ENCODE measurements at places on chromosomes 6 and 20.

DNA sequence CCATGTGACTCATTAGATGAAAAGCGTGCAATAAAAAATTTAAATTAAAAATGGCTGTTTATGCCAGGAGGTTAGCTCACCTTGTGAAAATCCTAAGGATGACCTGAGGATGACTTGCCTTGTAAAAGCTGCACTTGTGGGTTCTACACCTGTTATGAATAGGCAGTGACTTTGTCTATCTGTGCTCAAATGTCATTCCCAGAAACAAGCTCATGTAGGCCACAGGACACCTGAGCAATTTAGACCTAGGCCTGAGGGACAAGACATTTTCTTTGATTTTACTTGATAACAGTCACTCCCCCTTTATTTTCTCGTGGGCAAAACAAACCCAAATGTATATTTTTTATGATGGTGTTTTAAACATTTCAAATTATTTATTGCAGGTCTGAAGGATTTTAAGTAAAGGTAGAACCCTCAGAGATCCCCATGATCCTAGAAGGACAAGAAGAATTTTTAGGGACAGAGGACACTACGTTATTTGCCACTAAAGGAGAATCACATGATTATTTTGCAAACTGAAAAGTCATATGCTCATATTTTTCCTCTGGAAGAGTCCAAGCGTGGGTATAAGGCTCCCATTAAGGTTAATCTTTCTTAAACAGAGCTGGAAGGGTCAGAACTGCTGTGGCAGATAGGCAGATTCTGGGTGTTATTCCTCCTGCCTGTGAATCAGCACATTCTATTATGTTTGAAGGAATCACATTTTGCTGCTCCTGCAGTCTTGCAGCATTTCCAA lies 277.5 kb upstream of the MAN1A1 start:
- no peak for DNase-seq

- DNase-seq = no peak
Observed at GRCh38 chr6:7136859-7137334, 29.1 kb downstream of the RREB1 start.

- DNase-seq = no peak
Observed at GRCh38 chr6:93416571-93417420, 2.6 kb downstream of the EPHA7 start.

- DNase-seq = no peak
Observed at GRCh38 chr6:148591656-148592055, 155.2 kb upstream of the UST start.

GRCh38 chr20:47334022-47334551 lies 22.4 kb downstream of the ZMYND8 start:
- DNase-seq = peak; percentile 95

- DNase-seq = peak; percentile 87
Observed at GRCh38 chr20:1616858-1617434, 2.9 kb downstream of the SIRPB1 start.

DNA sequence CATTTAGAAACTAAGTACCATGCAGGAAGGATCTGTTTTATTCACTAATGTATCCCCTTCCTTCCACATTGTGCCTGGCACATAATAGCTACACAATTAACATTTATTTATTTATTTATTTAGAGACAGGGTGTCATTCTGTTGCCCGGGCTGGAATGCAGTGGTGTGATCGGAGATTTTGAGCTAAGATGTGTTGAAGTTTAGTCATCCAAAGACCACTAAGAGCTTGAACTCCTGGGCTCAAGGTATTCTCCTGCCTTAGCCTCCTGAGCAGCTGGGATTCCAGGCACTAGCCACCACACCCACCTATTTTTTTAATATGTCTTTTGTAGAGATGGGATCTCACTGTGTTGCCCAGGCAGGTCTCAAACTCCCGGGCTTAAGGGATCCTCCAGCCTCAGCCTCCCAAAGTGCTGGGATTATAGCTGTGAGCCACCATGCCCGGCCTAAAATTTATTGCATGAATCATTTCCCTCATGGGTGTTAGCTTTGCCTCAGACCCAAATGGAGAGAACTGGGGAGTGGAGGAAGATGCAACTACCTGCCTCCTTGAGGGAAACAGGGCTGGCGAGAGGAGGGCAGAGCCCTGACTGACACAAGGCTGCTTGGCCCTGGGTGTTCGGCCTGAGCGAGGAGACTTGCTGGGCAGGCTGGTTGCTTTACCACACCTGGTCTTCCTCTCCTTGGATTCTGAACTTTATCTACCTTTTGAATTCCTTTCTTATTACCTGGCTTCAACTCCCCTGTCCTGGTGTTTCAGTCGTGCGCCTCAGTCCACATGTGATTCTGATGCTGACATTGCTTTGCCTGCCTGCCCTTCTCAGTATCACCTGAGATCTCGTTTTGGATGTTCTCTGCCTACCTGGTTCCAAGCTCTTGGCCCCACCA lies 1.7 kb upstream of the DYNLT1 start:
- no peak for DNase-seq

DNA sequence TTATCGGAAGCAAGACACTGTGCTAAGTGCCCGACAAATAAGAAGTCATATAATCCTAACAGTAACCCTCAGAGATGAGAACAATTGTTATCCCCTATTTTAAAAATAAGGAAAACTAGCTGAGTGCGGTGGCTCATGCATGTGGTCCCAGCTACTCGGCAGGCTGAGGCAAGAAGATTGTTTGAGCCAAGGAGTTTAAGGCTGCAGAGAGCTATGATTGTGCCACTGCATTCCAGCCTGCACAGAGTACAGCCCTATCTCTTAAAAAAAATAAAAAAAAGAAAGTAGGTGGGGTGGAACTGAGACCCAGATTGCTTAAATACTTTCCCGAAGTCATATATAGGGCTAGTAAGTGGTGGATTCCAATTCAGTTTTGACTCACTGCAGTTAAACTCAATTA lies 84.7 kb downstream of the UST start:
- no peak for DNase-seq

GRCh38 chr20:14828459-14828858 lies 491.0 kb upstream of the FLRT3 start:
- DNase-seq = no peak

DNA sequence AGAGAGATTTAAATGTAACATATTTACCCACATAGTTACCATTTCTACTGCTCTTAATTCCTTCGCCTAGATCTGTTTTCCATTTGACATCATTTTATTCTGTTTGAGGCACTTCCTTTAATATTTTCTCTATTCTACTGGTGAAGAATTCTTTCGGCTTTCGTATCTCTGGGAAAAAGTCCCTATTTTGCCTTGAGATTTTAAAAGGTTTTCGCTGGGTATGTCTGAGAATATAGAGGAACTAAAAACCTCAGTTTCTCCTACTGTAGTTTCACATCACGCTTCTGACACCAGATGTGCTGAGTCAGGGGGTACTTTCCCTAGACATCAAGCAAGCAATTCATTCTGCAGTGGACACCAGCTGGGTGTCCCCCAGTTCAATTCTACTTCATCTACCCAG lies 61.7 kb downstream of the E2F3 start:
- DNase-seq = no peak

DNA sequence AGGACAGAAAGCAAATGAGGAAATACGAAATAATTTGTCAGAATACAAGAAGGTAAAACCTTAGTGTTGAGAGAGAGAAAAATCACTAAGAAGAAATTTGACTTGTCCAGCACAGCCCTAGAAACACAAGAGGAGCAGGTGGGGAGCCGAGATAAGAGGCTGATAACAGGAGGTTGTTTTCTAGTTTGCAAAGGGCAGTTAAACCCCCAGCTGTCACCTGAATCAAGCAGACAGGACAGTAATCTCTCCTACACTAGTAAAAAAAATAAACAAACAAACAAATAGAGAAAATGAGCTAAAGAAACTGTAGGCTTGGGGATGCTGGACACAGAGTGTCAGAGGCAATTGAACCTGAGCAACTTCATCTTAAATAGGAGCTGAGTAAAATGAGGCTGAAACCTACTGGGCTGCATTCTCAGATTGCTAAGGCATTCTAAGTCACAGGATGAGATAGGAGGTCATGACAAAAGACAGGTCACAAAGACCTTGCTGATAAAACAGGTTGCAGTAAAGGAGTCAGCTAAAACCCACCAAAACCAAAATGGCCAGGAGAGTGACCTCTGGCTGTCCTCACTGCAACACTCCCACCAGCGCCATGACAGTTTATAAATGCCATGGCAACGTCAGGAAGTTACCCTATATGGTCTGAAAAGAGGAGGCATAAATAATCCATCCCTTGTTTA lies 40.4 kb downstream of the FAM184A start:
- no peak for DNase-seq
